Karpas-422 (cell line): ENCODE measurements at places on chromosomes 3 and 15.

GRCh38 chr15:88791637-88792036, 11.6 kb upstream of the ACAN start:
- no peak for DNase-seq

DNA sequence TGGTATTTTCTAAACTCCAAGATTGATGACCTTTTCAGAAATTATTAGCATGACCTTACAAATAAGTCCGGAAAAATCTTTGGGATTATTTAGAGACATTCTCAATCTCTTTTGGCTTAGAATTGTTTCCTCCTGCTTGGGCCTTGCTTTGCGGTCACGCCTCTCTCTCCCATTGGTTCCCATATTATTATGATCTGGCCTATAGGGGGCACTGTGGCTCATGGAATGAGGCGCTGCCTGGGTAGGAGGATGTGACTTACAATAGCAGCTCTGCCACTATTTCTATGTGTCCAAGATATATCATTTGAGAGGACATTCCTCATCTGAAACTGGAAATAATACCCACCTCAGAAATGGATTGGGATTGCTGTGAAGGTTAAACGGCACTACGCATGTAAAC, 464.9 kb downstream of the MFSD1 start:
- DNase-seq = peak; percentile 83

DNA sequence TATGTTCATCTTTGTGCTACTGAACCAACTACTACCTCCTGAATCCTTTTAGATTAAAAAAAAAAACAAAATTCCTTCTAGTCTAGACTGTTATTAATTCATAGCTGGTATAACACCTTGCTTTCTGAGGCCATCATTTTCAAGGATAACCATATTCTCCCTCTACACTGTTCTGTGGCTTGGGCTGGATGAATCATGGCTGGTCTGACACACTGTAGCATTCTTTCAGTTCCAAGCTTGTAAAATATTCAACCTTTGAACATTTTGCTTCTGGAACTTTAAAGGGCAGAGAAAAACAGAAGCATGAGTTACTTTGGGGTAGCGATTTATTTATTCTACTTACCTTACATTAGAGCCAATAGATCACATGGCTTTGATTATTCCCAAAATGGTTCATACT, 7.6 kb downstream of the HSPBAP1 start:
- no peak for DNase-seq

DNA sequence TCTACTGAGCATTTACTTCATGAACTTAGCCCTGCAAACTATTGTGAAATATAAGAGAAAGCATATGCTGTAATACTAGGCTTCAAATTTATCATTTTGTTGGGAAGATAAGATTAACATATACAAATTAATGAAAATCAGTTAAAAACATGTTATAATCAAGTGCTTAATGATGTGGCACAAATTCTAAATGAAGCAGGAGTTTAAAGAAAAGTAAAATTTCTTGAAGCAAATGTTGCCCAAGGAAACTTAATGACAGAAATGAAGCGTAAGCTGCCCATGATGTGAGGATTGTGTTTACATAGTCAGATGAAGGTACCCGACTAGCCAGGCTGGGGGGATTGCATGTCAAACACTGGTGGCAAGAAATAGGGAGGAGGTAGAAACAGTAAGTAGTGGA, 103.1 kb upstream of the GAP43 start:
- no peak for DNase-seq

DNA sequence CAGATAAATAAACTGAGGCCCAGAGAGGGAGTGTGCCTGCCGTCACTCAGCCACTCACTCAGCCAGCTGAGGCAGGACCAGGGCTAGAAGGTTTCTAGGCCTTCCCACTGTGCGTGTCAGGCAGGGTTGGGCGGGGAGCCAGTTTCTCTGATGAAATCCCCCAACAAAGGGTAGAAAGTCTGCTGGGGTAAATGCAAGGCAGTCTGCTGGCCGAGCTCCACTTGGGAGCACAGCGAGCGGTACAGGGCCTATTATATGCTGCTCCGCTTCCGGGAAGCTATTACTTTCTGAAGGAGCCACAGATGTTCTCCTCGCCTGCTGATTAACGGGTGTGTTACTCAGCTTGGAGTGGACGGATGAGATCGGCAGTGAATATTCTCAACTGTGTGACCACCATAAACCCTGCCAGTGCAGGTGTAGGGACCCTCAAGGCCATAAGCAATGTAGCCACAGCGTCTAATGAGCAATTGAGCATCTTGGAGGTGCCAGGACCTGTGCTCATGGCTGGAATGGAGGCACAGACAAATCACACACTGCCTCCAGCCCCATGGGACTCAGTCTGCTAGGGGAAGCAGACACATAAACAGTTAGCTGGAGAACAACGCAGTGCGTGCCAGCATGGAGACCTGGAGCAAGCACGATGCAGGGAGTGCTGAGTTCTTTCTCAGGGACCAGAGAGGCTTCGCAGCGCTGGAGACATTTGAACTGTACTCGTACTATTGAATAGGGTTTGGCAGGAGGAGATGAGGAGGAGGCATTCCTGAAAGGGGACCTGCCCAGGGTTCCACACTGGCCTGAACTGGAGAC, 42.1 kb downstream of the CORO2B start:
- no peak for DNase-seq

- peak; percentile 90 for DNase-seq
These were observed 233.9 kb upstream of the CADM2 start for GRCh38 chr3:84724877-84725276.

DNA sequence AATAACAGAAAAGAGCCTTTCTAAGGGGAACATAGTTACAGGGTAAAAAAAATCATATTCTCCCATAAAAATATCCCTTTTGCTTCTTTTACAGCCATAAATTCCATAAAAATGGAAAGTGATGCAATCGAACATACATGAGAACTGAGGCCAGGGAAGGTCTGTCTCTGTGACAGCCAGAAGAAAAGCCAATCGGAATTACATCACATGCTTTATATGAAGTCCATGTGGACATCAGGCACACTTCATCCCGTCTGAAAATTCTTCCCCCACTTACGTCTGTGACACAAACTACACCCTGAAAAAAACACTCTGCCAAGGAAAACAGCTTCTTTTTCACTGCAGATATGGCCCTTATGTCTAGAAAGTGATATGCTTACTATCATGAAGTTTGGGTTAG, 323.5 kb downstream of the ERC2 start:
- peak; percentile 14 for DNase-seq

- peak; percentile 26 for DNase-seq
These were observed 73.7 kb upstream of the TSPAN3 start for GRCh38 chr15:77144492-77145070.

- DNase-seq = no peak
These were observed 28.6 kb upstream of the STAG1 start for GRCh38 chr3:136780741-136781140.

DNA sequence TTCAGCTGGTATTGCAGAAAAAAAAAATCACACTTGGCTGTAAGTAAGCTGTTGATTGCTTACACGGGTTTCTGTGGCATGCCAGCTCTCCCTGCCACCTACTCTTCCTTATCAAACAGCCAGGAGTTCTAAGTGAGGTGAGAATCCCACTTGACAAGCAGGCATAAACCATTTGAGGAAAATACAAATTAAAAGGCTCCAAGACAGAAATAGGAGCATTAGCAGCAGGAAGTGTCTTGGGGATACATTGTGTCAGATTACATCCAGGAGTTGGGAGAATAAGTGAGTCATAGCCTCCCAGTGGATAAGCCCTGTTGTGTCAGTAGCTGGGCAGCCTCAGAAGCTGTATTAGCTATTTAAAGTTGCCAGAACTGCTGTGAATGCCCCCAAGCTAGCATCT, 256.0 kb downstream of the CNTN4 start:
- no peak for DNase-seq

DNA sequence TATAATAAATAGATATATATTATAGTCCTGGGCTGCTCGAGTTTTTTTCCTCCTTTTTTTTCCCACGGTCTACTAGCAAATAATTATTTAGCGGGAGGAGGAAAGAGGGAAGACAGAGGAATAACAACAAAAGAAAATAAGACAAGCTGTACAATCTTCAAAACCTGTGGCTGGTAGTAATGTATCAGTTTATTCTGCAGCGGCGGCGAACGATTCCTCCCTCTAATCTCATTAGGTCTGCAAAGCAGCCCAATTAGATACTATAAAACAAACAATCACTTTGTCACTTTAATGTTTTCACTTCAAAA, 390 bp upstream of the TLE3 start:
- no peak for DNase-seq

DNA sequence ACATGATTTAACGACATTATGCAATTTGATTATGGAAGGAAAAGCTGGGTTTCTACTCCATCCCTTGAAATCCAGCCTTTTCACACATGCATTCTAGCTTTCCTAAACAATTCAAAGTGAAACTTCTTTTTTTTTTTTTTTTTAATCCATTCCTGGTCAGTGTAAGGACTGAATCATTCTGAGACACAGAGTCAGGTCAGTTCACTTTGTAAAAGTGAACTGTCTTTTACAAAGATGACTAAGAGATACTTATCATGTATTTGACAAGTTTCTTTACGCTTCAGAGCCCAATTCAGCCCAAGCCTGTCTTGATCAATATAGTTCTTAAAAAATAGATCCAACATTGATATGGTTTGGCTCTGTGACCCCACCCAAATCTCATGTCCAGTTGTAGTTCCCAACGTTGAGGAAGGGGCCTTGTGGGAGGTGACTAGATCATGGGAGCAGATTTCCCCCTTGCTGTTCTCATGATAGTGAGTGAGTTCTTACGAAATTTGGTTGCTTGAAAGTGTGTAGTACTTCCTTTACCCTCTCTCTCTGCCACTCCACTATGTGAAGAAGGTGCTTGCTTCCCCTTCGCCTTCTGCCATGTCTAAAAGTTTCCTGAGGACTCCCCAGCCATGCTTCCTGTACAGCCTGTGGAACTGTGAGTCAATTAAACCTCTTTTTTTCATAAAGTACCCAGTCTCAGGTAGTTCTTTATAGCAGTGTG, 345.6 kb upstream of the THBS1 start:
- DNase-seq = no peak

- no peak for DNase-seq
These were observed 21.6 kb downstream of the EMC4 start for GRCh38 chr15:34246276-34246976.

DNA sequence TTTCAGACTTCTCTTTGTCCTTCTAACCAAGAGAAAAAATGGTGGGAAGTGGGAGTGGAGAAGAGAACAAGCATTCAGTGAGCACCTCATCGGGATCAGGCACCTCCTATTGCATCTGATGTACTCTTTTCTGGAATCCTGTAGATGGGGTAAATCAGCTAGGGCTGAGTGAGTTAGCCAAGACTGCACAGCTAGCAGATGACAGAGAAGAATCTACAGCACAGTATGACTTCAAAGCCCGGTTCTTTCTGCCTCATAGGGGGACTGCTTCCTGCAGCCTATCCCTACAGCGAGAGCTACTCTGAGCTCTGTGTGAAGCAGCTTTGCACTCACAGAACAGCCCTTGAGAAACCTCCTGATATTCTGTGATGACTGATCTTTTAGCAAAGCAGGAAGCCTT, 275.2 kb upstream of the MEIS2 start:
- no peak for DNase-seq

DNA sequence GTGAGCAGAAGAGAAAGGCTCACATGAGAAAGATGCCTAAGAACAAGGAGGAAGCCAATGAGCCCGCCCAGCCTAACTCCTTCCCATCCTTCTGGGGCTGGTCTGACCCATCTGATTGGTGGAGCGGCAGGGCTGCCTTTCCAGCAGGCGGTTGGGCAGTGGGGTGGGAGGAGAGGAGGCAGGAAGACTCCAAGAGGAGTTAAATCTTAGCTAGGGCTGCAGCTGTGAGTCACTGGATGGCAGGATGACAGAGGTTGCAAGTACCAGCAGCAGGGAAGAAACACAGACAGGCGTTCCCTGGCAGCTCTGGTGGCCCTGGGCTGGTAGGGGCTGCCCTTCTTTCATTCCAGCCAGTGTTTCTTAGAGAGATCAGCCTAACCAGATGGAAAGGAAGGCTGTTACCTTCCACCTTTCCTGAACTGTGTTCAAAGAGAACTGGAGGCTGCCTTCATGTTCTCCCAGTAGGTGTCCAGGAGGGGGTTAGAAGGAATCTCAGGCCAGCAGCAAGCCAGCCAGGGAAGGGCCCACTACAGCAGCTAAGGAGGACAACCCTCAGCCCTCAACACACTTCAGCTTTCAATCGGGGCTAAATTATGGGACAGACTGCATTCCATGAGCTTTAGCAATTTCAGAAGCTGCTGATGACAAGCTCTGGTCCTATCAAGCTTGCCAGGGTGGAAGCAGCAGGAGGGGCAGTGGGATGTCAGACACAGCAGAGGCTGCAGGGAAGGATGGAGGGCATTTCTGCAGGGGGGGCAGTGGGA, 50.3 kb downstream of the CHSY1 start:
- DNase-seq = no peak

DNA sequence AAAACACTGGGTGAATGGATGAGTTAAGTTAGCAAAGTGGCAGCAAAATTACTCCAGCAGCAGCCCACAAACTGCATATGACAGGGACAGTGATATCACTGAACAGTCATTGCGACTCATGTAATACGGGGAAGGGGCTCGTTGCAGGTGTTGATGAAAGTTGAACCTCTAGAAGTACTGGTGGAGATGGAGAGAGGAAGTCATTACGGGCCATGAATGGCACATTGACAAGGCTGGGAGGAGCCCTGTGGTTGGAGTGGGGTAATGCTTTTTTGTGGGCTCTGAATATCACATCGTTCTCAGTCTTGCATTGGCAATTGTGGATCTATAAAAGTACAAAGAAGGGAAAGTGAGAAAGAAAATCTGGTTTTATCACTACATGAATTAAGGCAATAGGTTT, 278.1 kb downstream of the ZPLD1 start:
- DNase-seq = no peak

- DNase-seq = no peak
These were observed 19.8 kb downstream of the FANCD2OS start for GRCh38 chr3:10088256-10088655.

DNA sequence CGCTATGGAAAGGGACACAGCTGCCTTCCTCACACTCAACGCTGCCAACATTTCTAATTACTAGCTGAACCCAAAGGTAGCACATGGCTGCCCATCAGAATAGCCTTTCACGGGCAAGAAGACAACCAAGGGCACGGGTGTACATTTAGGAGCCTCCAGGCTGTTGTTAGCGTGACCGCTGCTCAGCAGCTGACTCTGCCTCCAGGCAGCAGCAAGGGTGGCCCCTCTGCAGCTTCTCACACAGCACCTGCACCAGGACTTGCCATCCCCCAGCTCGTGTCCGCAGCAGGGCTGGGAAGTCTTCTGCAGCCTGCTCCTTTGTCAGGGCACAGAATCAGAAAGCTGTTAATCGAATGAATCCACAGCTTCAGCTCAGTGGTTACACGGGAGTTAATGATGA, 146.8 kb downstream of the ADAMTS17 start:
- DNase-seq = no peak

DNA sequence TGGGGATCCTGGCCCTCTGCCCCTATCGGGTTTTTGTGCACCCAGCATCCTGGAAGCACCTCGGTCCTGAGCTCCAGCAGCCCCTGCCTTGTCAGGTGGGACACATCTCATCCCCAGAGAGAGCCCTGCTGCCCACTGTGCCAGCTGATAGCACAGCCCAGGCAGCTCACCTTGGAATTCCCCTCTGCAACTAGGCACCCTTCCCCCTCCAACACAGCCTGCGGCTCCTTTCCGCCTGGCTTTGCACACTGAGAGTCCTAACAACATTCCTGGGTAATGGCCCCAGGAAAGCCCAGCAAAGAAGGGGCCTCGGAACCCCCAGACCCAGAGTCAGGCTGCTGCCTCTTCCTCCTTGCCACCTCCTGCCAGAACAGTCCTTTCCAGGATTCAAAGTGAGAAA, 5.9 kb downstream of the HCN4 start:
- DNase-seq = no peak
